ENCODE measurements at places on chromosomes 13 and 19.

- no peak for DNase-seq
Measured at GRCh38 chr13:60679131-60679530, 282.1 kb downstream of the TDRD3 start.

GRCh38 chr13:98022210-98022609 is 68.7 kb downstream of the IPO5 start:
- DNase-seq: peak; percentile 68

DNA sequence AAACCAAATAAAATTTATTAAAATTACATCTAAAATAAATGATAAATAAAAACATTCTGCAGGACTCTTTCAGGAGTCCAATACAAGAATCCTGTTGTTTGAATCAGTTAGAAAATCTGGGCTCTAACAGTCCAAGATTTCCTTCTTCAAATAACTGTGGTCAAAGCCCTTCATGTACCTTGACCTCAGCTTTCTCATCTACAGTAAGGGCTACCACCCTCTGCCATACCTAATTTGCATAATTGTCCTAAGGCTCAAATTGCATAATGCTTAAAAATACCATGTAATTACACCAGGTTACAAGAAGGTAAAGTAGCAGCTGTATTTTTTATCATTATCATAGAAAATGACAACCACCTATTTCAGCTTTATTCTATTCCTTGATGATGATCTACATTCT is 54.3 kb downstream of the XPO4 start:
- no peak for DNase-seq

- peak; percentile 52 for DNase-seq
Measured at GRCh38 chr19:56309511-56310185, 5.0 kb downstream of the ZSCAN5A start.

- no peak for DNase-seq
Measured at GRCh38 chr13:40539576-40540327, 126.7 kb downstream of the FOXO1 start.

DNA sequence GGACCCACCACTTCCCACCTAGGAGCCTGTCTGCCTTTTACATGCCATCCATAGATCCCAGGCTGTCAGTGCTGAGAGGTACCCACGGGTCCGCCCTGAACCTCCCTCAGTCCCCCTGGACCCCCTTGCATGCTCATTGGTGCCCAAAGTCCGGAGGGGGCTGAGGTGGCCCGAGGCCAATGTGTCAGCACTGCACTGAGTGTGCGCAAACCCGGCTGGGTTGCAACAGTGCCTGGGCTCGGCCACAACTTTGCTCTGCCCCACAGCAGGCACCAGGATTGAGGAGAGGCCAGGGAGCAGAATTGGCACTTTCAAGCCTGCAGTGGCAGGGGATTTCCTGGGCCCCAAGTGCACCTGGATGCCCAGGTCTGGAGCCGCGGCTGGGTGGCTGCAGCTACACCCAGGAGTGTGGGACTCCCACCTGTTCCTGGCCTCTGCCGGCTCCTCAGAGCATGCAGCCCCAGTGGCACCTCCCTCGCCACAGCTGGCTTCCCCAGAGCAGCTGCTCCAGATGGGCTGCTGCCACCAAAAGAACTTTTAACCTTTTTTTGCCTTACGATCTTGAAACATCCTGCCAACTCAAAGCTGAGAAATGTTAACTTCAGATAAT is 837.0 kb downstream of the SLITRK6 start:
- no peak for DNase-seq

DNA sequence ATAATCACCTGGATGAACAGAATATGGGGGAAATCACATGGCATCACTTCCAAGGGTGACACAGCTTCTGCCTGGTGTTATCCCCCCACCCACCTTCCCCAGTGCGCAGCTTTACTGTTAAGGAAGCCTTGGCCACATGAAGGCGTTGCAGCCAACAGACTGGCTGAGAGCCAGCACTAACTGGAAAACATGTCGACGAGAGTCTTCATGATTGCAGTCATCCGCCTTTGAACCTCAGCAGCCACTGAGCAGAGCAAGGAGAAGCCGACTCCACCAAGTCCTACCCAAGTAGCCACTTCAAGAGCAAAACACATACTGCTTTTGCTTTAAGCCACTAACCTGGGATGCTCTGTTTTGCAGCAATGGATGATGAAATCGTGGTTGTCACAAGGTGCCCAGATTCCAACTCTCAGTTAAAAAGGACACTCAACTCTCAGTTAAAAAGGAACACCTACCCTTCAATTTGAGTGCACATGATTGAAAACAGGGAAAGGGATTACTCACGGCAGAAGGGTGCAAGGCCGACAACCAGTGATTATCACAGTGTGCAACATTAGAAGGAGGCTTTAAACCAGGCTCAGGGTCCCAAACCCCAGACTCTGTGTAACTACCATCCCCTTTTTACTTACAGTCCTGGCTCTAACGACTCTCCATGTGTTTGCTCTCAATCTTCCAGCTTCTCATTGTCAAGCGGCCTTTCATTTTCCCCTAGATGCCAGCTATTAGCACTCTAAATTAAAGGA is 149.1 kb downstream of the KLF12 start:
- no peak for DNase-seq

GRCh38 chr19:39224910-39225309 is 19.9 kb downstream of the IFNL3 start:
- no peak for DNase-seq

- peak; percentile 38 for DNase-seq
Measured at GRCh38 chr19:49758292-49758691, 4.8 kb downstream of the TSKS start.

DNA sequence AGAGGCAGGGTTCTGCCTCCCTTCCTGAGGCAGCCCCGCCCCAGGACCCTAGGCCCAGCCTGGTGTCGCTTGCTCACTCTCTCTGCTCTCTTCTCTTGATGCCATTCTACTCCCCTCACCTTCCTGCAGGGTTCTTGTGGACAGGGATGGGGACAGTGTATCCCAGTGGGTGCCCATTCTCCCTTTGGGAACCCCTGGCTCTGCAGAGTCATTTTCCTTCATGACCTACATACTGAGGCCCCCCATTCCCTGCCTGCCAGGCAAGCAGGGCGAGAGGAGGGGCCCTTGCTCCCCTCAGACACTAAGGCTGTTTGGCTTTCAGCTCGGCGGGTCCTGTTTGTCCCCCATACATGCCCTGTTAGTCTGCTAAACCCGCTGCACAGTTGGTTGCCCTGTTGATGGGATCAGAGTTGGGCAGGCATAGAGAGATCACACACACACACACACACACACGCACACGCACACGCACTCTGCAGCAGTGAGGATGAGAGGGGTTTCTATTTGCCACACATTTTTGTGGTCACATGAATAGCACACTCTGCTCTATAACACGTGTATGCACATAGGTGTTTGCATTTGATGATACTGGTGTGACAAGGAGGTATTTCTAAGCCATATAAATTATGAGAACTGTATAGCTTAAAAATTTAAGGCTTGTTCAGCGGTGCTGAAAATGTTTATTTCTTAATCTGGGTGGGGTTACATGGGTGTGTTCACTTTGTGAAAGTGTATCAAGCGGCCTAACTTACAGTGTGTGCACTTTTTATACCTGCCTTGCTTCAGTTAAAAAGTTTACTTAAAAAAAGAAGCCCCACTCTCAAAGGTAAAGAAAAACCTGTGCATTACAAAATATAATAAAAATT is 20.3 kb downstream of the NFIX start:
- DNase-seq: peak; percentile 66

- DNase-seq: peak; percentile 77
Measured at GRCh38 chr13:46211483-46212351, at the start of gene LRRC63. Gene LRRC63, plus strand, starts transcription at chr13:46211928. Its CDS starts 1,107 bp downstream, at chr13:46213035.

- DNase-seq: no peak
Measured at GRCh38 chr13:95659500-95659899, 15.0 kb upstream of the DZIP1 start.

GRCh38 chr19:4267101-4267900 is 11.8 kb upstream of the SHD start:
- DNase-seq: peak; percentile 16

DNA sequence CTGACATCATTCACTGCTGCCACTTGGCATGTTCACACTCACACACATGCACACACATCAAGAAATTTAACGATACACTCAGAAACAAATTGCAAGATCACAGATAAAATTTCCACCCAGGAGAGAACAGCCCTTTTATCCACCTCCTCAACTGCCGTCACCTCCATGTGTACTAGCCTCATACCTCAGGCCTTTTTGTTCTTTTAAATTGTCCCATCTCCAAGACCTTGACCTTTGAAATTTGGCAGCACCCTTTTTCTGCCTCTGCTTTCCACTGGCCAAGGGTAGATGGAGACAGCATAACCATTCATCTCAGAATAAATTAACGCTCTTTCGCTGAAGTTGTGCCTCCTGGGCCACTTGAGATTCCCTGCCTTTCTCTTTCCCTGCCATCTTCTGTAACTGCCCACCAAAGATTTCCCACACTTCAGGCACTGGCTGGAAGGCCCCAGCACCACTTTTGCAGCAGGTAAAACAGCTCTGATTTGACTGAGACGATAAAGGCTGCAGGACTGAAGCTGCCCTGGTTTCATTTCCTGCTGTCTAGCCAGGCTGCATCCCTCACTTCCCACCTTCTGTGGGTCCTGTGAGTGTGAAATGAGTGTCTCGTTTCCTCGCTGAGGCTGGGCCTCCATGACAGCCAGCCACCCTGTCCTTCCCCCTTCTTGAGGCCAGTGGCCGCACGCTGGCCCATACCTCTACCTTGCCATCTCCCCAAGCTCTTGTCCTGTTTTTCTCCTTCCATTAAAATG is 39.3 kb downstream of the MBNL2 start:
- DNase-seq: no peak

DNA sequence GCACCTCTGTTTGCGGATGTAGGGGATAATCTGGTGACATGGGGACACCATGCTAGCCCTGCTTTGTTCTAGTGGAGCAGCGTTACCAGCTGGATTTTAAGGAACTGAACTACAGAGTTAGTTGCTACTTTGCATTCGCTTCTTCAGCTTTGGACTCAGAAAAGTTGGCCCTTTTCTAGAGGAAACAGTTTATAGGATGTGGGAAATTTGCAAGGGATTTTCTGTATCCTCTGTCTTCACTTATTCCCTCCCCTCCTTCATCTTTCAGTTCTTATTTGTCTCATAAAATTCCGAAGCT is 2.1 kb downstream of the GATAD2A start:
- DNase-seq: no peak

DNA sequence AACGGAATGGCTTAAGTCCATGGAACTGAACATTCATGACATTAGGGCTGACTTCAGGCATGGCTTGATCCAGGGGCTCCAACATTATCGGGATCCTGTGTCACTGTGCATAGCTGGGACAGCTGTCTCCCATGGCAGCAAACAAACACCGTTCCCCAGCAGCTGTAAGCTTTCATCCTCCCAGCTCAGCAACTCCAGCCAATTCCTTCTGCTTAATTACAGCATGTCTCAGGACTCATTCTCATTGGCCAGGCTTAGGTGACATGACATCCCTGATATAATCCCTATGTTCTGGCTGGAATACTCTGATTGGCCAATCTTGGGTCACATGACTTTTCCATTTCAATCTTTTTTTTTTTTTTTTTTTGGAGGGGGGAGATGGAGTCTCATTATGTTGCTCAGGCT is 10.9 kb upstream of the TLE5 start:
- peak; percentile 36 for DNase-seq

DNA sequence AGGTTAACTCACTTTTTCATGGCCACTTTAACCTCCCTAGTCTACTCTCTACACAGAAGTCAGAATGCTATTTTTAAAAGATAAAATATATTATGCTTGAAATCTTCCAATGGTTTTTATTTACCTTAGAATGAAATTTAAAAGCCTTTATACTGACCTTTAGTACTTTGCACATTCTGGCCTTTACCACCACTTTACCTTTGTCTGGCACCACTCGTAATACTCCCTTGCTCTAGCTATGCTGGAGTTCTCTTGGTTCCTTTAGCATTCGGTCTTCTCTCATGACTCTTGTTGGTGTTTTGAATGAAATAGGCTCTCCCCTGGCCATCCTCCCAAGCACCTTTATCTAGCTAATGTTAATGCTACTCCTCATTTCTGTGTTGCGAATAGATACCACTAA is 310.8 kb downstream of the GPC5 start:
- no peak for DNase-seq

DNA sequence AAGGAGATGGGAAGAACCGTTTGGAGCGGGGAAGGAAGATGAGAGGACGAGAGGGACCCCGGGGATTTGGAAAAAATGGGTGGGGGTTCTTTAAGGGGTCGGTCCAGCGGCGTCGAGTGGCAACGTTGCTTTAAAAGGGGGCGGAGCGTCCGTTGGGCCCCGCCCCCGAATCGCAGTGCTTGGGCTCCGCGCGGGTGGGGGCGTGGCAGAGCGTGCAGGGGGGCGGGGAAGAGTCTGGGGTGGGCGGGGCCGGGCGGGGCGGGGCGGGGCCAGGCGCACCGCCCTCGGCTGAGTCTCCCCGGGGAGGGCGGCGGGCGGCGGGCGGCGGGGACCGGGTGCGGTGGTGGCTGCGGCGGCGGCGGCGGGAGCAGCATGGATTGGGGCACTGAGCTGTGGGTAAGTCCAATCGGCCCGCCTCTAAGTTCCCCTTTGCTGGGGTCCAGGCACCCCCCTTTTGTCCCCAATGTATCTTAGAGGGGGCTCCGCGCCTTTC is at the start of gene TRIP10:
TSS of gene TRIP10 (plus strand) at position 291 of the 493 bp plus-strand sequence. CDS start at position 373, 82 bp downstream.
- DNase-seq: peak; percentile 51

GRCh38 chr13:54433493-54434206 is 1405.0 kb downstream of the OLFM4 start:
- DNase-seq: no peak

GRCh38 chr19:29708554-29709439 is 6.3 kb downstream of the C19orf12 start:
- no peak for DNase-seq

DNA sequence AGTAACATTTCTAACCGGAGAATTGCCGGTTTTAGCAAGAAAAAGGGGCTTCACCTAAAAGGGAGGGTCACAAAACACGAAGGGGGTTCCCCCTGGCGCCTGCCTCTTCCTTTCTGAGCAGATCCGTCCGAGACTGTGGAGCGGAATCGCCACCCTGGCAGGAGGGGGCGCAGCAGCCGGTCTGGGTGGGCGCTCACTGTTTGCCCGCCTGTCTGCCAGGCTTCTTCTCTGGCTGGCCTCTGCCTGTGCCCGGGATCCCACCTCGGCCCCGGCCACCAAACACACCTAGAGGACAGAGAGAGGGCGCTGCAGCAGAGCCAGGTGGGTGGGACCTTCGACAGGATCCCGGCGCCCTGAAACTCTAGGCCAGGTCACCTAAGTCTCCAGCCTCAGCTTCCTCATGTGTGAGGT is 15.6 kb downstream of the LSM4 start:
- no peak for DNase-seq

GRCh38 chr13:23980160-23980551 is 82.9 kb upstream of the C1QTNF9B start:
- DNase-seq: peak; percentile 68

GRCh38 chr19:39645800-39646411 is 9.8 kb upstream of the LGALS16 start:
- DNase-seq: no peak

DNA sequence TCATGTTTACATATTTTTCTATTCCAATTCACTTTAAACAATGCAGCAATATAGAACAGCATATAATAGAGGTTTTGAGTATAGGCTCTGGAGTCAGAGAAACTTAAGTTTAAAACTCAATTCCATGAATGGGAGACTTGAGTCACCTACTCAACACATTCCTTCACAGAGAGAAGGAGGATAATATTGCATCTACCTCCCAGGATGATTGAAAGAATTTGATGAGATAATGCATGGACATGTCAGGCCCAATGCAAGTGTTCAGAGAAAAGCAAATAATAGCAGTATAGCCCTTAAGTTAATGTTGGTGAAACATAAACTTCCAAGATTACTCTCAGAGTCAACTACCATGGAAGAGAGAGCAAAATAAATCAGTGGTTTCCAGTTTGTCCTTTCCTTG is 170.2 kb downstream of the DCLK1 start:
- DNase-seq: no peak

GRCh38 chr13:25885418-25885817 is 166.4 kb downstream of the SHISA2 start:
- DNase-seq: no peak
